Activated naive CD4-positive, alpha-beta T cell (primary cell): ENCODE measurements at places on chromosomes 2 and 18.

- DNase-seq: no peak
Measured at GRCh38 chr2:98486374-98486981, 41.8 kb downstream of the INPP4A start.

DNA sequence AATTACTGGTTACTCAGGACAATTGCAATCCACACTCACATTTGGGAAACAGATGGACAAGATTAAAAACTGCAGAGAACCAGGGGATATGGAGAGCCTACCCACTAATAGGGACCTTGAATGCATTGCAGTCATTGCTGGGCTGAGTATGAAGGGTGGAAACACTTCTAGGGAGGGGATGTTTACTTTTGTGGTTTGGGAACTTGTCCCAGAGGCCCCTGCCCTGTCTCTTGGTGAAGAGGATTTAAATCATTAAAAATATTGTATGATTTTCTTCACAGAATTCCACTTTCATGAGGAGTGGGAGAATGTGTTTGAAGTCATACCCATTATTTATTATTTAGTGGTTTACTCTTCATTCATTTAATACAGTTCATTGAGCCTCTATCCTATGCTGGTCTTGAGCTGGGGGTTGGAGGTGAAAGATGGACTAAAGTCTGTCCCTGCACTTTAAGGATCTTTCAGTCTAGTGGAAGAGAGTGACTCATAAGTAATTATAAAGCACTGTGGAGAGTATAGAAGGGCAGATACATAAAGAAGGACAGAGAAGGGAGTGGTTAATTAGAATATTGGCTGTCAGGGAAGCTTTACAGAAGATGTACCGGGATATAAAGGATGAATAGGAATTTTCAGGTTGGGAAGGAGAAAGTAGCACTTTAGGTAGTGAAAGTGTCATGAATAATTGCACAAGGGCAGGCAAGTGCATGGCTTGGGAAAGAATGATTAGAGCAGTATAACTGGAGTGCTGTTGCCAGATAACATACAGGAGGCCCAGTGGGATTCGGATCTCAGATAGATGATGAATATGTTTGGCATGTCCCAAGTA is 313.4 kb downstream of the LPIN1 start:
- no peak for DNase-seq

DNA sequence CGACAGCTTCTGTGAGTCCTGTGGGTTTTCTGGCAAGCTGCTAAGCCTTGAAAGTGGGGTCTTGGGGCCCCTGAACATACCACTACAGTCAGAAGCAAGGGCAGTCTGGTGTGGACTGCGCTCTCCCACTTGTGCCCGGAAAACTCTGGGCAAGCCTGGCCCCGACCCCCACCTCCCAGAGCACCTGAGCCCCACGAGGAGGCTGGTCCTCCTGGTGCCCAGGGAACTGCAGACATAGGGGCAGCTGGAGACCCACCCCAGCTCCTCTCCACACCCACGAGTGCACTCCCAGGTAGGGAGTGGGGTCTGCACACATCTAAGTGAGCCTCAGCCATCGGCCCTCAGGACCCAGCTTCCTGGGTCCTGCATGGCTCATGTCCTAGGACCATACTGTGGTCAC is 16.2 kb upstream of the GPC1 start:
- no peak for DNase-seq

- DNase-seq: no peak
Measured at GRCh38 chr2:202566286-202566685, 68.5 kb upstream of the FAM117B start.

DNA sequence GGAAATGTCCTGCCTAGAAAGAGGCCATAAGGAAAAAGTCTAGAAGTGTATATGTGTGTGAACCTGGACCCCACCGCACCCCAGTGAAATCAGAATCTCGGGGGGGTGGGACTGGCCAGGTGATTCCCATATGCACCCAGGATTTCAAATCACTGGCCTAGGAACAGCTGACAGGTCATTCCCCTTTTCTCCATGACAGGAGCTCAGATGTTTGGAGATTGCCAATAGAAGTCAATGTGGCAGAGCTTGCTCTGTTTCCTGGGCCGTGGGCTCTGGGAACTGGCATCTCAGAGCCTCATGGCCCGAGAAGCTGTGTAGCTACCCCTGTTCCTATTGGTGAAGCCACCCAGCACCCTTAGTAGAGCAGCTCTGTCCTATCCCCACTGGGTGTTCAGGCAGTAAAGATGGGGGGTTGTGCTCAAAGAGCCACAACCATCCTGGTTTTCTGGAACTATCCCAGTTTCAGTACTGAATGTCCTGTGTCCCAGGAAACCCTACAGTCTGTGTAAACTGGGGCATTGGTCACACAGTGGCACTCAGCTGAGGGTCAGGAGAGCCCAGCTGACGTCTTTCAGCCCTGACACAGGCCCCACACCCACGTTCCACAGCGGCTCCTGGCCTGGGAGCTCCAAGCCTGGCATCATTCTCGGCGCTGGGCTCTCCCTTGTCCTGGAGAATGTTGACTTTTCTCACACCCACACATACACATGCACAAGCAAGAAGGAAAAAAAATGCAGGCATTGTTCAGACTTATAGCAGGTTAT is 18.9 kb downstream of the GNLY start:
- no peak for DNase-seq

GRCh38 chr2:186440506-186440905 is 45.6 kb upstream of the ZC3H15 start:
- no peak for DNase-seq

- no peak for DNase-seq
Measured at GRCh38 chr18:36157441-36157840, 27.7 kb downstream of the ELP2 start.

DNA sequence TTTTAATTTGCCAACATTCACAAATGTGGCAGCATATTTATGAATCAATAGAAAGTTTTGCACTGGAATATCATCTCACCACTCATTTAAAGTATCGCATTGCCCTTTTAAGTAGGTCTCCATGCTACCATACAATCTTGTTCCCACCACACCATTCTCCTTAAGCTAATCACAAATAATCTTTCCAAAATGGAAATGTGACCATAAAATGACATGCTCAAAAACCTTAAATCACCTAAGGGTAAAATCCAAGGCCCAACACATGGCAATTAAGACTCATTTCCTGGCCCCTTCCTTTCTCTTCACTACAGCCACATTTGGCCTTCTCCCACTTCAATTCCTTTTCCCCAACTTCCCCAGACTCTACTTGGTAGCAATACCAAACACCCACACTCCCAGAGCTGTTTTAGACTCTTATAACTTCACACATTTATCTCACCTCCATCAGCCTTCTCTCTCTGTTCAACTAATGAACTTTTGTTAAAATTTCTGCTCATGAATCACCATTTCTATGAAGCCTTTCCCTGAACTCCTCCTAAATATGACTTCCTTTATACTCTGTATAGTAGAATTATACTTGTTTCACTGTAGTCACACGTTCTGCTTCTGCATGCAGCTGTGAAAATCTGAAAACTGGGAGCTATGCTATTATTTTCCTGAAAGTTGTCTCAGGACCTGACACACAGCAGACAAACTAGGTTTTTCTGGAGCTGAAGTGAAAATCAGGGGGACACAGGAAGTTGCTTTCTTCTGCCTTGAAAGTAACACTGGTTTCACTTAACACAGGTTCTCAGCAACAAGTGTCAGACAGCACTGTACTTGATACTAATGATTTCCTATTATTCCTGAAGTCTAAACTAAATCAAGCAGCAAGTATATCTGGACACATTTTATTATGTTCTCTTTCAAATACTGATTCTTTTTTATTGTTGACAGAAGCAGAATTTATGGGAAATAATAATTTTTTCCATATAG is 303.9 kb downstream of the ZEB2 start:
- DNase-seq: no peak

DNA sequence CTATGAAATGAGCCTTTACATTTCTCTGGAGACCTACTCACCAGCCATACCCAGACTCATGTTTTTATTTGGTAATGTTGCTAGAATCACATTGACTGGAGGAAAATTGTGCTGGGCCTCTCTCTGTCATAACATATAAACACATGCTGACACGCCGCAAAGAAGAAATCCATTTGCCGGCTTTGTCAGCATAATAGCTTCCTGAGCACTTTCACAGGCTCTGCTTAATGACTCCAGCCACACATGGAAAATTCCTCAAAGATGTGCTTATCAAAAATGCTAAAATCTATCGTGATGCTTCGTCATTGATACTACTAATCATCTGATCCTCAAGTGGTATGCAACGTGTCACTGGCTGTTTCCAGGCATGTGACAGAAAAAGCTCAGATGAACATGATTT is 63.1 kb downstream of the RND3 start:
- no peak for DNase-seq

- DNase-seq: no peak
Measured at GRCh38 chr2:10002681-10003080, 40.7 kb upstream of the KLF11 start.

DNA sequence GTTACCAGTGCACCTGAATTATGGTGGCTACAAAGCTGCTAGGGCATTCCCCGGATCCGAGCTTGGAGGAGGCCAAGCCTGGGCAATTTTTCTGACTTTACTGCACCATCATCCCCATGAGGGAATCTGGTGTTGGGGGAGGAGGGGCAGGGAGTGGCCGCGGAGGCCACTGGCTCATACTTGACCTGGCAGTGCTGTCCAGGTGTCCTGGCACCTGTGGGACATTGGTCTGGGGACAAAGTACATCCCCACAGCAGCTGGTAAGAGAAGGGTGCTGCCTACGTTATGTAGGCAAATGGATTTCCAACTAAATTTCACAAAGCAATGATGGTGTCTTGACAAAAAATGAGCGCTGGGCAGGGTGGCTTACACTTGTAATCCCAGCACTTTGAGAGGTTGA is 48.3 kb downstream of the KLHL29 start:
- no peak for DNase-seq

DNA sequence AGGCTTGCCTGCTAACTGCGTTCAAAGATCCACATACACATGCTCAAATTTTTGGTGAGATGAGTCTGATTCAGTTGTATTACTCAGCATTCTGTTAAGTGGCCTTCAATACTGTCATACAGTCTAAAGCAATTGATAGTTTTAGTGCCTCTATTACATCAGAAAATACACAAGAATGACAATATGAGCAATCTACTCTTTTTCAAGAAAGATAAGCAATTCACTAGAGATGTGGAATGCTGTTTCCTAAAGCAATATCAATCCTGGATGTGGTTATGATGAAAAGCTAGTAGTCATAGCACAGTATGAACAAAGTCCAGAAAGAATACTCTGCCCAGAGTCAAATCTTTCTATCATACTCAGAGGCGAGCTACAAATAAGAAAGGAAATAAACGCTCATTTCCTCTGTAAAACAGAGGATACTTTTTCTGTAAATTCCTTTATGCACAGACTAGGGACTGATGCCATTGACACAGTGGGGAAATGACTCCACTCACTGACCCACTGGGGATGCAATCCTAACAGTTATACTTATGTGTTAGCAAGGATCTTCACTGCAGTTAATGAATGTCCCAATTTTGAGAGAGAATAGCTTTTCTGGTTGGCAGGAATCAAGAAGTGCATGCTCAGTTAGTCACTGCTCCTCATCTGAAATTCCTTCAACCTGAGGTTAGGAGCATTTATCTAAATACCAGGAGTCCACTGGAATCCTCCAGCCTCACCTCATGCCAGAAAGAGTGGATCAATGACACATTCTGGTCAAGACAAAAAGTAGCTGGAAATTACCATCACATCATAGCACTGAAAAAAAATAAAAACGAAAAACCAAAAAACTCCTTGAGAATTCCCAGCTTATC is 83.3 kb downstream of the PDE11A start:
- no peak for DNase-seq

GRCh38 chr18:77422974-77423867 is 173.6 kb downstream of the GALR1 start:
- no peak for DNase-seq

DNA sequence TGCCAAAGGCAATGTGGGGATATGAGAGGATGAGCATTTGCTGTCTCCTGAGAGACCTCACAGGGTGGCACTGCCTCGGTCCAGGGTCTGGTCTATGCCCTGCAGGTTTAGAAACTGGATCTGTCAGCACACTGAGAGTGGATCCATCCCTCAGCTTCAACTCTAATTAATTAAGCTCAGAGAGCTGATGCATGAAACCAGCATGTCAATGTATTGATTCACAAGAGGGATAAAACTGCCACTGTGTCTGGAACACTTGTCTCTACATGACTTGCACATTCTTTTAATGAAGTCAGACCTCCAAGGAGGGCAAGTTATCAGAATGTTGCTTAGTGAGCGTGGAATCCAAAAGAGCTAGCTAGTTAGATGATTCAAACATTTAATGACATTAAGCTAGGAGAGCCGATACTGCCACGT is 22.5 kb upstream of the POLE4 start:
- no peak for DNase-seq

- no peak for DNase-seq
Measured at GRCh38 chr2:65500310-65501040, 68.1 kb upstream of the SPRED2 start.

- DNase-seq: no peak
Measured at GRCh38 chr2:127619877-127620705, 25.9 kb upstream of the GPR17 start.

DNA sequence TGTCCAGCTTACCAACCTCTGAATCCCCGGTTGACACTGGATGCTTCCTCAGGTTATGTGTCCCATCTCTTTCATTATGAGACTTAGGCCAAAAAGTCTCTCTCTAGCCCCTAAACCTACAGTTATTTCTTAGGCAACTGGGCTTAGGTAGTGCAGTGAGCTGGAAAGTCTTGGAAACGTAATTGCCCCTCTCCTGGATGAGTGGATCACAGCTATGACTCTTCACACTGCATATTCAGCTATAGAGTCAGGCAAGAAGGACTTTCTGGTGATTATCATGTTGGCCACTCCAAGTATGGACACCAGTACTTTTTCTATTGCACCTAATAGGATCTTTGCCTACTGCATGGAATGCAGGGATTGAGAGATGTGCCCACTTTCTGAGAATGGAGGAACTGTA is 458.3 kb upstream of the CELF4 start:
- no peak for DNase-seq

DNA sequence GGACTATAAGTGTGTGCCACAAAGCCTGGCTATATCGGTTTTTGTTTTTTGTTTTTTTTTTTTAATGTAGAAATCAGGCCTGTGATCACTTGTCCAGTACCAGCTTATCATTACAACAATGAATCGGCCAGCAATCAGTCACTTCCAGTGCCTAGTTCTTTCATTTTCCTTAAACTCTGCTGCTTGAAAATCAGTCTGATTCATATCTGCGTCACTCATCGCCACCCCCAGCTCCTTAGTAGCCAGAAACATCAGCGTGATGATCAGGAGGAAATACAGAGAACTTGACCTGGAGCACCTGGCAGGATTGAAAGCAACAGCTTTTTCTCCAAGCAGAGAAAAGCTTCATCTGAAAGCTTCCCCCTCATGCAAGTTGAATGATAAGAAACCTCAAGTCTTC is 75.4 kb downstream of the SPTBN1 start:
- DNase-seq: no peak

GRCh38 chr2:44655401-44655864 is 286.1 kb upstream of the SIX3 start:
- DNase-seq: no peak

- no peak for DNase-seq
Measured at GRCh38 chr2:130162968-130163367, 18.1 kb upstream of the CCDC74B start.
